ENCODE measurements at places on chromosomes 3 and 15.

DNA sequence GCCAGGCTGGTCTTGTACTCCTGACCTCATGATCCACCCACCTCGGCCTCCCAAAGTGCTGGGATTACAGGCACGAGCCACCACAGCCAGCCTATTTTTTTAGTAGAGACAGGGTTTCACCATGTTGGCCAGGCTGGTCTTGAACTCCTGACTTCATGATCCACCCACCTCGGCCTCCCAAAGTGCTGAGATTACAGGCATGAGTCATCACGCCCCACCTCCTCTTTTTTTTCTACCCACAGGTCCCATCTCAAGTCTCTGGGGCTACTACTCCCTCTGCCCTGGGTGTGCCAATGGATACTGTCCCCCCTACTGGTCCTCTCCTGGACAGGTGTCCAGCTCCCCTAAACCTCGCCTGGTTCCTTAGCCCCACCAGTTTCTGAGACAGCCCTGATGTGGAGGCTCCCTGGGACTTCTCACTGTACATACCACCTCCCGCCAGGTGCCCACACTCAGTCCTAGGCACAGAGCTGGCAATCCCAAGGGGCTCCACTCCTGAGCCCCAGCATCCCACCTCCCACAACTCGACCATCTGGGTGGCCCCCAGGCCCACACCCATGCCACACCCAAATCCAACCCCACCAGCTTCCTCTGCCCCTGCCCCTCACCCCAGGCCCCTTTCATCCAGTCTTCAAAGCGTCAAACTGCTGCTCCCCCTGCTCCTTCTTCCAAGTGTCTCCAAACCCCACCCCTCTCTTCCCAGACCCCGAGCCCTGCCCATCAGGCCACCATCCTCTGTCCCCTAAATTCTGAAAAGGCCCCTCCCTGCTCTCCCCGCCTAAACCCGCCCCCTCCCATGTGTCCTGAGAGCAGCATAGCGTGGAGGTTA, 13.1 kb upstream of the CYP11A1 start:
- no peak for DNase-seq

- no peak for DNase-seq
Measured at GRCh38 chr3:111128884-111129283, 57.3 kb downstream of the NECTIN3 start.

- DNase-seq, result no peak
Measured at GRCh38 chr3:188242436-188243123, 88.6 kb downstream of the LPP start.

- DNase-seq, result no peak
Measured at GRCh38 chr3:168061332-168061996, 34.3 kb downstream of the GOLIM4 start.

- no peak for DNase-seq
Measured at GRCh38 chr3:126449621-126450051, 26.1 kb downstream of the ZXDC start.

DNA sequence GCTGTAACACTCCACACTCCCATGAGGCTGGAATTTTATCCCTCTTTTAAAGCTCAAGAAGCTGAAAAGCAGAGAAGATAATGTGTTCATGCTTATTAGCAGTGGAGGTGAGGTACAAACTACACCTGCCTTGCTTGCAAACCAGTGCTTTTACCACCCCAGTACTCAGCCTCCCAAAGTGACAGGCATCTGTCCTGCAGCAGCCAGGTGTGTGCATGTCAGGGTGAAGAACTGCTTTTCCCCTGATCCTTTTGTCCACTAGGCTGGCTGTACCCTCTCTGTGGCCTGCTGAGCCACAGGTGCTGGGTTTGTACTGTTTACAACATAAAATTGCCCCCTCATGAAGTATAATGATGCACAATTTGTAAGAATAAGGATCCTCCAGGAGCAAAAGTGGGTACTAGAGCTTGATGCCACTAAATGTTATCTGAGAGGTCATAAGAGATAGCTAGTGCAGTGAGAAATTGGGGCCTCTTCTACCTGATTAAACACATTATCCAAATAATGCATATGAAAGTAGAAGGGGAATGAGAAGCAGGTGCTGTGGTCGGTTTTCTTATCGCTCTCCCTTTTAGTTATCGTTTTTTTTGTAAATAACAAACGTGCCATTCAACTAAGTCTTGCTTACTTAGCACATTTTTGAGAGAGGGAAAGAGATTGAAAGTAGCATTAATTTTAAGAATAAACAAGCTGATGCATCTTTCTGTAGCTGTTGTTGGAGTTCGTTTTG, 39.2 kb upstream of the GADL1 start:
- DNase-seq, result no peak

- DNase-seq, result no peak
Measured at GRCh38 chr3:57079474-57079831, 19.0 kb downstream of the SPATA12 start.

DNA sequence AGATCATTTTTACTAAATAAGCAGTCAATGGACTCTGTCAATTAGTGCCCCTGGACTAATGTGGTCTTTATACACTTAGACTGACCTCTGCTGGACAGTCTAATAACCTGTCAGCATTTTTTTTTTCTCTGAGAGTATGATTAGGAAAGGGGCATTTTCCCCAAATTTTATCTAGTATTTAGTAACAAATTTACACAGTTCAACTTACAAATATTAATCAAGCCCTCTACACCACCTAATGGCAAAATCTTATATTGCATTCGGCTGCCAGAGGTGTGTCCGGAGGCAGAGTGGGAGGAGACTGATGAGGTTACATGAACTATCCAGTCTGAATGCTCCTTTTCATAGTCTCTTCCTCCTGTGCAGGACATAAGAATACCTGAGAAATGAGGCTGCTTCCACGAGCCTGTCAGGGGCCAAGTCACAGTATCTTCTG, 36.0 kb upstream of the COLQ start:
- peak; percentile 47 for DNase-seq

DNA sequence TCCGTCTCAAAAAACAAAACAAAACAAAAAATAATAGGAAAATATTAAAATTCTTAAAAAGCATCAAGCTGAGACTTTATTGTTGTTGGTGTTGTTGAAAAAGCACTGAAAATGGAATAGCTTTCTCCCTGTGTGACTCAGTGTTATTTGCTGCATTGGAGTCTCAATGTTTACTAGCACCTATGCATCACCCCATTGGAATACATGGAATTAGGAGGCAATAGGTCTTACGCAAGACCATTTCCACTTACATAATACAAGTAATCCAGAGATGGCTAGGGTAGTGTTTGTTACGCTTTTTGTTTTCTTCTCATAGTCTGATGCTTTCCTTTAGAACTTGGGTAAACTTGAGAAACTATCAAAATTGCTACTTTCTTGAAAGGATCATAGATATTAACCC, 15.2 kb downstream of the GXYLT2 start:
- no peak for DNase-seq

DNA sequence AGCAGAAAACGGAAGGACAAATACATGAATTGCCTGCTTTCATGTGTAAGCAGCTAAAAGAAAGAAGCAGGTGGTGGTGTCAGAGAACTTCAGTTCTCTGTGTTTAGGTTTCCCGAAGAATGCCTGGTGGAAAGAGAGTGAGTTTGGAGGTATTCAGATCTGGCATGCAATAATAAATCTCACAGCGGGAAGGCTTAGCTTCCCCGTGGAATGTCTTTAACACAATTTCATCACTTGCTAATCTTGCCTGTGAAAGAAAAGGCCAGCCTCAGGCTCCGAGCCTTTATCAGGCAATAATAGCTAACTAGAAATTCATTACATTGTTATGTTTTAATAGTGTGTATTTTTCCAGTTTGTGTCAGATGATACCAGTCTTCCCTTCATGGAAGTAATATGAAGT, 220.3 kb downstream of the PDZRN3 start:
- DNase-seq, result no peak

GRCh38 chr3:55658270-55658669, 171.2 kb upstream of the WNT5A start:
- DNase-seq, result no peak

DNA sequence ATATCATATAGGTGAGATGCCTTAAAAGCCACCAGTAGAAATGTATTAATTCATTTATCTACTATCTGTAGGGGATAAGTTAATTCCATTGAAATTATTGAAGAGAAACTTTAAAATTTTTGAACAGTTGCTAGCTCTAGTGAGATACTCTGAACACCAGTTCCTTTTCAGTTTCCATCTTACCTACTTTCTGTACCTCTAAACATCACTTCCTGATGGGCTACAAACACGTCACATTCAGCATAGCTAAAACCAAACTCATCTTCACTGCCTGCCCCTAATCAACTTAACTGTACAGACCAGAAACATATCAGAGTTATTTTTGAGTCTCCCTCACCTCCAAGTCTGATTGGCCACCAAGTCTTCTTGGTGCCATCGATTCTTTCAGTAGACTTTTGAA, 88.9 kb downstream of the FEZF2 start:
- DNase-seq, result no peak

DNA sequence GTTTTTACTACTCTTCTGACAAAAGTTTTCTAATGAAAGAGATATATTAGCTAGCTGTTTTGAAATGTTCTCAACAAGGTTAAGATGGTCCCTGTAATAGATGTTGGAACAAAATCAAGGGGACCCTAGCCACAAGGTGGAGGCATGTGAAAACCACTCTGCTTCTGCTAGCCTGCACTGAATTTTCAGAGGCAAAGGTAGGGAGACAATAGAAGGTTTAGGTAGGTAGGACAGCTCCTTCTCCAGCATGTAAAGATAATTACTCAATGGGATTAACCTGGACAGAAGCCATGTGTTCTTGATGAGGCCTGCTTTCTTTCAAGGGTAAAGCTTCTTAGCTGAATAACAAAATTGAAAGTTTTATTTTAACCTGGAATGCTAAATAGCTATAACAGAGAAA, 333.5 kb downstream of the LSAMP start:
- no peak for DNase-seq

GRCh38 chr3:46829699-46830208, 33.5 kb downstream of the MYL3 start:
- no peak for DNase-seq

GRCh38 chr3:188680189-188680588, 491.6 kb upstream of the TPRG1 start:
- DNase-seq, result no peak

- no peak for DNase-seq
Measured at GRCh38 chr3:183871541-183871940, 13.1 kb downstream of the PARL start.

DNA sequence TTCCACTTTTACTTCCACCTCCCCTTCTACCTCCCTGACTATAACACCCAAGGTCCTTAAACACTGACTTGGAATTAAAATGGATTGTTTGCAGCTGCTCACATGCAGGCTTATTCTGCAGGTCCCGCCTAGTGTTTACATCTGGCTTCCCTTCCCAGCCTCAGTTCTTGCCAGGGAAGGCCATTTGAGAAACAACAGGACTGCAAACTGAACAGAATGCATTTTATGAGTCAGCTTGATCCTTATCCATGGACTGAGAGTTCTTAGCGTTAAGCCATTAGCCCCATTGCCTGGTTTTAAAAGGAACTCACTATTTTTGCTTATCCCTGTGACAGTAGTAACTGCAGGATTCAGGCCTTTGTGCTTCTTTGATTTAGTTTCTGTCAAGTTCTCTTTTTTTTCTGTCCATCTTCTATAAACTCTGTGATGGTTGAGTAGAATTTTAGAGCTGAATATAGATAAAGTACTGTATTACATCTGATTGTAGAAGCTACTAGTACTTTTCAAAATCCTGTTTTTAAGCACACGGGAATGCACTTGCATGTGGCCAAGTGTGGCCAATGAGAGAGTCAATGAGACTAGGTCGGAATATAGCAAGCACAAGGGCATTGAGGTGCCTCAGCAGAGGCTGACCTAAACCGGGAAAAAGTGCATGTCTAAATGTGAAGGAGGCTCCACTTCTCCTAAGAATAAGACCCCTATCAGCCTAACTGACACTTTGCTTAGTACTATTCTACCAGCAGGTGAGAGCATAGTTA, 106.4 kb downstream of the TUSC7 start:
- no peak for DNase-seq

DNA sequence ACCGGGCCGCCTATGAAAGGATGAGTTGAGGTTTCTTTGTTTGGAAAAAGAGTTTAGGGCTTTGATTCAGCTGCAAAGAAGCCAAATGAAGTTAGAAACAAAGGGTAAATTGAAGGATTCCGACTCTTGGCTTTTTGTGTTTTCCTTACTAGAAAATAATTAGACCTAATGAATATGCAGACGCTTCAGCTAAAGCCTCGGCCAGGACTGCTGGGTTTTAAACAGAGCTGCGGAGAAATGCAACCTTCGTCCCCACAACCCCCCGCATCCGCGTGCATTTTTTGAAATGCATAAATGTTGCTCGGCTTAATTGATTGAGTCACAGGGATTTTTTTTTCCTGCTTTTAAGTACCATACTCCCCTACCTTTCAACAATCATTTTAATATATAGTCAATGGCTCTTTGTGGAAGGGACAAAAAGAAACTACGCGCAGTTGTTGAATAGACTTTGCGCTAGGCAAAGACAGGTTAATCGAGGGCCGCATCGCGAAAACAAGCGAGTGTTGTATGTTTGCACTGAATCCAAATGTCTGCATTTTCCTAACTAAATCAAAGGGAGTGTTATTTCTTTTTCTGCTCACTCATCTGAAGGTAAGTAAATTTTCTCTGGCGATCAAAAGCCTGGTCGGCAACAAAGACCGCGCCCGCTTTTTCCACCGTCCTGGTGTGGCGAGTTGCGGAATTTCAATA, 1.3 kb upstream of the ZIC4 start:
- DNase-seq, result no peak

DNA sequence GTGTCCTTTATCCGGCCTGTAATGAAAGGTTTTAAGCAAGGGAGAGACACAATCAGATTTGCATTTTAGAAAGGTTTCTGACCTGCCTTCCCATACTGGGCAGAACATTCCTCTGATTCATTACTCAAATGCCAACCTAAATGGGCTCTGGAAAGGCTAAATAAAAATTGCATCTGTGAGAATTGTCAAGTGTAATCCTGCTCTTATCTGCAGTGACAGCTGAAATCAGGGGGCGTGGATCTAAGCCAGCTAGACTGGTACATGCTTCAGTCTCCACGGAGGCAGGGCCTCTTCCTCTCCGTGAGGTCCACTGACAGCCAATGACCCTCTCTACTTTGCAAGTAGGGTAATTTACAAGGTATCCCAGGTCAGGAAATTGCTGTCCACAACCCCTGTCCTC, 32.5 kb upstream of the MINAR1 start:
- no peak for DNase-seq

DNA sequence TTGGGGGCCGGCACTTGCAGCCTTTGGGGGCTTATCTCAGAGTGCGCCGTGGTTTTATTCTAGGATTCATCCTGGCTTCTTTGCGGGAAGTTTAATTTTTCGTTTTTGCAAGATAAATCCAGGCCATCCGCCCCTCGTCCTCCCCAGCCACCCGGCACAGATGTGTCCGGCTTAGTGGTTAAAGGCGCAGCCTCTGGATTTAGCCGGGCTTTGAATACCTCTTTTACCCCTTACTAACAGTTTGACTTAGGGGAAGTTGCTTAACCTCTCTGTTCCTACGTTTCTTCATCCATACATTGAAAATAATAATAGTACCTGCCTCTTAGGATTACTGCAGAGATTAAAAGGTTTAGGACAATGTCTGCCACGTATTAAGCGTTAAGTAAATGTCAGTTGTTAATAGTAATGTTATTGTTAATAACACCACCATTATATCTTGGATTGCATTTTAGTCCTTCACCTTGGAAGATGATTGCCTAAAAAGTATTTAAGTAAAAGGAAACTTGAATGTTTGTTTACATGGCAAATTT, 714 bp downstream of the ECT2 start:
- DNase-seq, result no peak
